ENCODE measurements at places on chromosomes 4 and X. TPM values are rescaled to one million over a fixed set of nuclear protein-coding genes. Genes with fewer than 3 reads are reported as not detected.

UGT2B17 gene
- total RNA-seq = not detected

KCNIP4 gene
- not detected for total RNA-seq

MAGEA2 gene
- total RNA-seq = not detected

CTSO gene
- 5.6 TPM for total RNA-seq

BTK gene
- not detected for total RNA-seq

MFAP3L gene
- 1.1 TPM for total RNA-seq

NXF2 gene
- total RNA-seq = not detected

AFF2 gene
- under 0.01 TPM for total RNA-seq

GABRG1 gene
- total RNA-seq = not detected

DOCK11 gene
- total RNA-seq = 0.33 TPM

UGT2B11 gene
- not detected for total RNA-seq

SHISA3 gene
- 0.65 TPM for total RNA-seq

PDE6B gene
- 1.5 TPM for total RNA-seq

USP26 gene
- not detected for total RNA-seq

MAGEB2 gene
- total RNA-seq = not detected

FABP2 gene
- not detected for total RNA-seq

IL21 gene
- not detected for total RNA-seq

NSG1 gene
- total RNA-seq = 0.57 TPM

SMIM9 gene
- total RNA-seq = not detected

KIAA1210 gene
- not detected for total RNA-seq

PABPC1L2B gene
- not detected for total RNA-seq
